ENCODE measurements at places on chromosomes 7 and 10.

DNA sequence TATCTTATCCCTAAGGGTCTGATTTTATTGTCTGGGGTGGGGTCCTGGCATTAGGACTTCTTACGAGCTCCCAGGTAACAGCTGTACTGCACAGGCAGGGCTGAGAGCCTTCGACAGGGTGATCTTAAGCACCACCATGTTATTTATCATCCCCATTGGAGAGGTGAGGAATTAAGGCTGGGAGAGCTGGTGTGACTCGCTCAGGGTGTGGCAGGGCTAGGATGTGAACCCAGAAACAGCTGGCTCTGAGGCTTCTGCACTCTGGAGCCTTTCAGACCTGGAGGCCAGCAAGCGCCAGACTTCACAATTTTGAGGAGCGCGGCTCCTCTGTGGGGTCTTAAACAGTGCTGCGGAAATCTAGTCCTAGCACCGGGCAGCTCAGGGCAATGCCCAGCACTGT lies 27.4 kb upstream of the NDST2 start:
- DNase-seq: no peak

GRCh38 chr10:86655173-86655540 lies 810 bp downstream of the OPN4 start:
- DNase-seq: no peak

DNA sequence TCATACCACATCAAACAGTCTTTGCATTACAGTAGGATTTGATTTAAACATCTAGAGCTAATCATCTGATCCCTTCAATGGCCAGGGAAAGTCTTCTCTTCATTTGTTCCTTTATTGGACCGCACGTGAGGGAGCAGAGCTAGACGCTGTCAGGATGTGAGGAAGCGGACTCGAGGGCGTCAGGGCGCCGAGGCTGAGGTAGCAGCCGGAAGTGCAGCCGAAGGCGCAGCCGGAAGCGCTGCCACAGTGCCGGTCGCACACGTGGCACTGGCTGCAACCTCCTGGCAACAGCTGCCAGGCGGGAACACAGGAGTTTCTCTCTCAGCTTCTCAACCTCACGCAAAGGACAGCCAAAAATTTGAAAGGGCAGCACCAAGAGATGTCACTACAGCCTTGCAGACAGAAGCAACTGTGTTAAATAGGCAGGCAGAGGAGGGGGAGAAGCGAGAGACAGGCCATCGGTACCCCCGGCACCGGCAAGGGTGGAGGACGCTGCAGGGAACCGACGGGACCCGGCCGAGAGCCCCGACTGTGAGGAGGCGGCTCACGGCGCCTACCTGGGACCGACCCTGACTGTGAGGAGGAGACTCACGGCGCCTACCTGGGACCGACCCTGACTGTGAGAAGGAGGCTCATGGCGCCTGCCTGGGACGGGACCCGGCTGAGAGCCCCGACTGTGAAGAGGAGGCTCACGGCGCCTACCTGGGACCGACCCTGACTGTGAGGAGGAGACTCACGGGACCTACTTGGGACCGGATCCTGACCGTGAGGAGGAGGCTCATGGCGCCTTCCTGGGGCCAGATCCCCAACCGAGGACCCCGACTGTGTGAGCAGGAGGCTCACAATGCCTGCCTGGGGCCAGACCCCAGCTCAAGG lies 32.3 kb downstream of the VIPR2 start:
- no peak for DNase-seq

- no peak for DNase-seq
Observed at GRCh38 chr7:148031019-148031418, 559.5 kb upstream of the C7orf33 start.

GRCh38 chr7:125444864-125445263 lies 515.2 kb upstream of the POT1 start:
- DNase-seq: no peak

DNA sequence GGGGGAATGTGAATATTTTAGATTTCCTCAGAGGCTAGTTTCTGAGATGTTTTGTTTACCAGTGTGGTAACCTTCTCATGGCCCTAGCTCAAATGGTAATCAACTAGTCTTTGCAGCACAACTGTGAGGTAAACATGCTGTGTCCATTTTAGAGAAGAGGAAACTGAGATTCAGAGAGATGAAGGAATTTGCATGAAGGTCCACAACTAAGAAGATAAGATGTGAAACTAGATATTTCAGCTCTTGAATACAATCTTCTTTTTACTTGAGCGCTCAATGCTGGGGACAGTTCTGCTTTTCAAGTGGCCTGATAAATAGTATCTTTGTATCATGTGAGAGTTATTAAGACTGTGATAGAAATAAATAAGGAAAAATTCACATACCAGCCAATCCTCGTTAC lies 245.4 kb downstream of the AUTS2 start:
- DNase-seq: no peak

- no peak for DNase-seq
Observed at GRCh38 chr10:11161910-11162309, 144.2 kb downstream of the CELF2 start.

DNA sequence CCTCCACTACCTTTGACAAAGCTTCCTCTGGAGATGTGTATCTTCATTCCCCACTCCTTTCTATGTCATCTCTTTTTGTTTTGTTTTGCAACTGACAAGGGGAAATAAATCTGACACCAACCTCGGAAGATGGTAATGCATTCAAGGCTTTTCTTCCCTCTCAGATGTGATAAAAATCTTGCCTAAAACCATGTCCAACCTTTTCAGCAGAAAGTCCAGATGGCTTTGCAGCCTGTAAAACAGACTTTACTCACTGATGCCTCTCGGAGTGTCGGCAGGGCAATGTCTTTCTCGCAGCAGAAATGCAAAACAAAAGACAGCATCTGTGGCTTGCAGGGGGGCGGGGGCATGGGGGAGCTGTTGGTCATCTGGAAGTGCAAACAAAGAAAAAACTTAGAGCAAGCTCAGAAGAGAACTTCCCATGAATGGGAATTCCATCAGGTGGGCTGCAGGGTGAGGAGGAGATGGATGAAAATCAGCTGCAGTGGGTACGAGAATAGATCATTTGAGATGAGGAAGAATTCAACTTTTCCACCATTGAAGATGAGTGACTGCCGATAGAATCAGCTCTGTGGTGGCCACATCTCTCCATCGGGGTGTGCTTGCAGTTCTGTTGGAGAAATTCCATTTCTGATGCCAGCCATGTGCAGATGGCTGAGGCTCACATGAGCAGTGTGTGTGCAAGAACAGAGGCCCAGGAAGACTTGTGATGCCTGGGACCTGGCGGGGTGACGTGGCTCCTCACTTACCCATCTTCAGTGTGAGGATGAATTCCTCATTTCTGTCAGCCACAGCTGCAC lies 237.7 kb downstream of the WDR37 start:
- no peak for DNase-seq

- DNase-seq: no peak
Observed at GRCh38 chr7:66953044-66953427, 32.0 kb downstream of the TMEM248 start.

GRCh38 chr10:95560278-95561176 lies 644 bp downstream of the SORBS1 start:
- DNase-seq: no peak

- DNase-seq: no peak
Observed at GRCh38 chr7:127877951-127878350, 153.3 kb downstream of the LRRC4 start.

GRCh38 chr10:44958196-44958897 lies 1.3 kb upstream of the RASSF4 start:
- no peak for DNase-seq

DNA sequence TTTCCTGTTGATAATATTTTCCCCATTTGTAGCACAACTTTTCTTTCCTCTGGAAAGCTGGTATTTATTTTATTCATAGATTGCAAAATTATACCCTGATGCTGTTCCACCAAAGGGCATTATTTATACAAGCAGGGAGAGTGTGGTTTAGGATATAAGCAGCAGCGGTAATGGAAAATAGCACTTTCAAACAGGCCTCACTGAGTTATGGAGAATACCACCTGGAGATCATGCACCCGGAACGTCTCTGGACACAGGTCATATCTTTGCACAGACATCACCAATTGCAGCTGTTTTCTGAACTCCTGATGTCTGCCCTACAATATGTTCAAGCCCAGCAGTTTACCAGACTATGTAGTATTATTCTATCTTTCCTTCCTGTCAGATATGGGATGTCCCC lies 2.0 kb upstream of the CALD1 start:
- no peak for DNase-seq

- DNase-seq: no peak
Observed at GRCh38 chr10:974785-975074, 13.5 kb upstream of the GTPBP4 start.

DNA sequence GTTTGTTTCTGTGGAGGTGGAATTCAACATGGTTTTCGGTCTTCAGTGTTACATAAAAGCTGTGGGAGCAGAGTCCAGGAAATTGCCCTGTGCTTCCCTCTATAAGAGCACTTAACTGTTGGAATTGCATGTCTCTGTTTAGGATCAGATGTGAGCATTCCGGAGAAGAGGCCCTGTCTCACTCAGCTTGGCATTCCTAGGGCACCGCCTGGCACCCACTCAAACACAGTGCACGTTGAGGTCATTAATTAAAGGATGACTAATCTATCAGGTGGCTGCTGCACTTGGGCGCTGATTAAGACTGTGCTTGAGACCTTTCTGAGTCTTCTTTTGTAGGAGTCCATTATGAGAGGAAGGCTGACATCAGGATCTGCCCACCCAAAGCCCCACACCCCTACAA lies 82.8 kb upstream of the VIPR2 start:
- DNase-seq: no peak

DNA sequence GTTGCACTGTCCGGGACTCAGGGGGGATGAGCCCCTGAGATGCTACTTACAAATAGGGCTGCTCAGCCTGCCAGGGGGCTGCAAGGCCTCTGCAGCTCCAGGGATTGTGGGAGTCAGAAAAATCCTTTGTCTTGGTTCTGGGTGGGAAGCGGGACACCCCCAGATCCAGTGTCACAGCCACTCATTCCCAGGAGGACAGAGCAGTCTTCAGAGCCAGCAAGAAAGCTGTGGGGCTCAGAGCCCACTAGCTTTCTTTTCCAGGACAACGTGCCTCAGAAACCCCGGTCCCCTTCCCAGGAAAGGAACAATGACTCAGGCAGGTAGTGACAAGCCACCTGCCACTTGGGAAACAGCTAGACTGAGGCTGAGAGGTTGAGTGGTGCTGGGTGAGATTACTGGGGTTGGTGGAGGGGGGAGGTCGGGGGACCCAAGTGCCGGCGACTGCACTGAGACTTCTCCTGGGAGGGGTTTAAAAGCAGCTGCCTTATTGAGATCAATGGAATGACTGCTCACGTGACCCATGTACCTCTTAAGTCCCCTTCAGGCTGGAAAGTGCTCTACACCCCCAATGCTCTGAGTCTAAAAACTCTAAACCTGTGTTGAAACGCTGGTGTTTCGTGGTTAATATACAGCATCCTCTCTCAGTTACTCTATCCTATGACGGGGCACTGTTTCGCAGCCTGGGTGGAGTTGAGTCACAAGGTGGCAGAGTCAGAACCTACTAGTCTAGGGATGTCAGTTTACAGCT lies 123.6 kb downstream of the UBE2H start:
- DNase-seq: no peak

DNA sequence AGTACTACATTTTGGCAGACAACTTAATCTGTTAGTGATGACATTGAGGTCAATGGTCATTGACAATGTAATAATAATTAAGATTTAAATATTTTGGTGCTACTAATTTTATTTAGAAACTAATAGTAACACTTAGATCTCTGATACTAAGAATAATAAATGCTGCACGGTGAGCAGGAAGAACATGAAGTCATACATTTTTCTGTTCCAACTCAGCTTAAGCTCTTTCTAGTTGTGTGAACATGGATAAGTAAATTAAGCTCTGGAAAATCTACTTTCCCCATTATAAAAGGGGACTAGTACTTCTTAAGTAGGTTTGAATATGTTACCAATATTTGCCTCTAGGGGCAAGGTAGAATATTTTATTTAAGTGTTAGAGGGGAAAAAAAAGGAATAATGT lies 65.9 kb upstream of the MEOX2 start:
- no peak for DNase-seq

GRCh38 chr7:30464231-30464671 lies 14.3 kb downstream of the NOD1 start:
- DNase-seq: peak; percentile 14

GRCh38 chr10:103395754-103396066 lies 565 bp downstream of the ATP5MK start:
- DNase-seq: no peak

GRCh38 chr7:120014925-120015465 lies 258.0 kb upstream of the KCND2 start:
- no peak for DNase-seq

- no peak for DNase-seq
Observed at GRCh38 chr10:93594518-93594917, 6.5 kb downstream of the RBP4 start.

DNA sequence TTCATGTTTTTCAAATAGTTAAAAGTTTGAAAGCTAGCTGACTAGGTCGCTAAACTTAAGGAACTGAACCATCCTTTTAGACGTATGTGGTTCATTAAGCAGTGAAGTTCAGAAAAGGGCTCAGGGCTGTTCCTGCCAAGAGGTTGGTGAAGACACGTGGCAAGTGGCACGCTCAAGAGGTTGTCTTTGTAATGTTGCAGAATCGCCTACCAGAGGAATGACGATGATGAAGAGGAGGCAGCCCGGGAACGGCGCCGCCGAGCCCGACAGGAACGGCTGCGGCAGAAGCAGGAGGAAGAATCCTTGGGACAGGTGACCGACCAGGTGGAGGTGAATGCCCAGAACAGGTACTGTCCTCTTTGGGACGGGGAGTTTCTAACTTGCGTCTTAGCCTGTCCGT lies 57.8 kb upstream of the AGBL3 start:
- no peak for DNase-seq

DNA sequence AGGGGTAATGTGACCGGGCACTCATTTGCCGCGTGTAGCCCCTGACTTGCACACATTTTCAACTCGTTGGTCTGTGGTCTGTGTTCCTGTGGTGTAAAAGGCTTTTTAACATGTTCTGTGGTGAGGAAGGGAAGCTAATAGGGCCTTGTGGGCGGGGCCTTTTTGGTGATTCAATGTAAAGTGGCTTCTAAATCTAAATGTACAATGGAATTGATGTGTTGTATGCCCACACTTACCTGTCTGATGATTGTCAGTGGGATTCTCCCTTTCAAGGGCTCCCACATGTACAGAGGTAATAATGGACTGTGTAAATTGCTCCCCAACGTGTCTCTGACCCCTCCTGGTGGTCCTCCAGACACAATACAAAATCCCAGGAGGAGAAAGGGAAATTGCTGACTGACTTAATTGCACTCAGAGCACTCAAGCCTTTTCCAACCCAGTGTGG lies 43.1 kb upstream of the GATAD1 start:
- peak; percentile 39 for DNase-seq

GRCh38 chr10:47031901-47032465 lies 120.8 kb downstream of the PTPN20 start:
- no peak for DNase-seq

DNA sequence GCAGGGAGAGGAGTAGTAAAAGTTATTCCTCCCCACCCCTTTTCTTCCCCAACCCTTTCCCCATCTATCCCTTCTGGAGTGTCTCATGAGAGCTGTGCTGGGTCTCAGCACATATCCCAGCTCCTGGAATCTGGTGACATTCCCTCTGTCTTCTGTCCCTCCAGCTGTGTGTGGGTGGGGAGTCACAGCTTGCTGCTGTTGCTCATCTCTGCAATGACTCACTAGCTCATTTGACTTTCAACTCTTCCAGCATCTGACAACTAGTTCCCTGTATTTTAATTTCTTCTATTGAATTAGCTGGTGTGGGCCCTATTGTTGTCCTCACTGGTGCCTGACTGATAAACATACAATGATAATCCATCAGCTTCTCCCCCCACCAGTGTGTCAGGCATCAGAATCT lies 198.9 kb upstream of the AUTS2 start:
- DNase-seq: no peak

- DNase-seq: no peak
Observed at GRCh38 chr10:121138112-121138860, 287.1 kb downstream of the WDR11 start.
